CD4-positive, alpha-beta T cell treated with Interleukin-6 at 100 ng/mL for 8 hours (primary cell): ENCODE measurements at places on chromosomes 6 and 20.

- DNase-seq, result no peak
Observed at GRCh38 chr6:74070711-74071110, 374.7 kb downstream of the CD109 start.

DNA sequence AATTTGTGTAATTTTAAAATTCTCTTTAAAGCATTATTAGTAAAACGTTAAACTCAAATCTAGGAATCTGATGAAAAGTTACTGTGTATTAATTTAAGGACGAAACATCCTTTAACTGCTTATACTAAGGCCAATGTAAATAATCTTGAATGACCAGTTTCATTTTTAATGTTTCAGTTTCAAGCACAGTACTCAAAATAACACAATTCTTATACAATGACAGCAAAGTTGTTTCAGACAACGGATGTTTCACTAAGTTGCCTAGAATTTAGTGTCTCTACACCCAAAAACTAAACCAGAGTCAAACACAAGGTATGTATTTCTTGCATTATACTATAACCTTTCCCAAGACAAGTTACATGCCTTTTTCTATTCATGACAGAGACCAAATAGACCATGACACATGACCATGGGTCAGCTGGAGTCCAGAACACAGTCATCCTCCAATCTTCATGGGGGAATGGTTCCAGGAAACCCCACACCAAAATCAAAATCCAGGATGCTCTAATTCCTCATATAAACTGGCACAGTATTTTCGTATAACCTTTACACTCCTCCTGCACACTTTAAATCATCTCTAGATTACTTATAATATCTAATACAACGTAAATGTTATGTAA, 7.7 kb downstream of the PHIP start:
- DNase-seq, result no peak

GRCh38 chr6:52707963-52708680, 37.2 kb downstream of the TMEM14A start:
- no peak for DNase-seq

GRCh38 chr20:3767110-3767426, 485 bp downstream of the ADISSP start:
- DNase-seq, result no peak

DNA sequence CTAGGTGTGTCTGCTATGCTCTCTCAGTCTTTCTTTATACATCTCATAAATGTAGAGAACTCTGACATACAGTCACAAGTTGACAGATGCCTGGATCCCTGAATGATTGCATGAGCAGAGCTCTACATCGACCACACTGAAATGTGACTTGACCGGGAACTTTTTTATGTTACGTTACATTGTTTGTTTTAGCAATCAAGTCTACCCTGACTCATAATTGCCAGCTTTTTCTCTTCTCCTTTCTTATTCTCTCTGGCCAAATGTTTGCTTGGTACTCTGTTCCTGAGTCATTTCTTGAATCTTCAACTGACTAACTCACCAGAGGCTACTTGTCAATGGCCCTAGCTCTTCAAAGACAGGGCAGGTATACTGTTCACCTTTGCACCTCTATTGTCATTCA, 213.6 kb upstream of the DTNBP1 start:
- no peak for DNase-seq

DNA sequence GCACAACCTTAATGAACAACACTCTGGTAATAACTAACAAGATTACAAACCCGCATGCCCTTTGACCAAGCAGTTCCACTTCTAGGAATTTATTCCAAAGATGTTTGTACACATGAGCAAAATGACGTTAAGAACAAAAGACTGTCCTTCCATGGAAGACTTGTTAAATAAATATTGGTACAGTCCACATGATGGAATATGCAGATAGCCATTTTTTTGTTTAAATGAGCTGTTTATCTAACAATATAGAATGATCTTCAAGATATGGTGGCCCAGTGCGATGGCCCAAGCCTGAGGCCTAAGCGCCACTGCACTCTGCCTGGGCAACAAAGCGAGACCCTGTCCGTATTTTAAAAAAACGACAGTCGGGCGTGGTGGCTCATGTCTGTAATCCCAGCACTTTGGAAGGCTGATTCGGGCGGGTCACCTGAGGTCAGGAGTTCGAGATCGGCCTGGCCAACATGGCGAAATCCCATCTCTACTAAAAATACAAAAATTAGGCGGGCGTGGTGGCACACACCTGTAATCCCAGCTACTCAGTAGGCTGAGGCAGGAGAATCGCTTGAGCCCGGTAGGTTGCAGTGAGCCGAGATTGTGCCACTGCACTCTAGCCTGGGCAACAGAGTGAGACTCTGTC, 7.4 kb upstream of the AHCY start:
- no peak for DNase-seq

DNA sequence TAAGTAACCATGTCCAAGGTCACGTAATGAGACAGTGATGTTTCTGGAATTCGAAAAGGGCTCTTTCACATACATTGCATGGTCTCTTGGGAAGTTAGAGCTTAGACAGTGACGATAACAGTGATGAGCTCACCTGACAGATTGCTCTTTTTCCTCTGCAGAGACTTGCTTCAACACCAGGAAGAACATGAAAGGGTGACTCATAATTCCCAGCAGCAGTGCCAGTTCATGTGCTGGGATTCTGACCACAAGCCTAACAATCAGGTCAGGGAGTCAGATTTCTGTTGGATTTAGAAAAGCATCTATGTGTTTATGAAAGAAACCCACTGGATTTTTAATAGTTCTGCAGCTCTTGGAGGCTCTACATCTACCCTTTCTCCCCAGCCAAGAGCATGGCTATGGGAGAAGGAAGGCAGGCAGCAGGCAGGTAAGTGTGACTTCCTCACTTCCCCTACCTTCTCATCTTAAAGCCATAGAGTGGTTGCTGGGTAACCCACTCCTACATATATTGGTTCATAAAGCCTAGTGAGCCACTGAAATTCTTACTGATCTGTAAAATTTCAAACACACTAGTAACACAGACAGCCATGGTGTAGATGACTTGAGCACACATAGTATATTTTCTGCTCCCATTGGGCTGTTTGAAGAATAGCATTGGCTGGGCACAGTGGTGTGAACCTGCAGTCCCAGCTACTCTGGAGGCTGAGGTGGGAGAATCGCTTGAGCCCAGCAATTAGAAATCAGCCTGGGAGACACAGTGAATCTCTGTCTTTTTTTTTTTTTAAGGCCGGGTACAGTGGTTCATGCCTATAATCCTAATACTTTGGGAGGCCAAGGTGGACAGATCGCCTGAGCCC, 44.4 kb upstream of the LOC128125822 start:
- DNase-seq, result no peak

DNA sequence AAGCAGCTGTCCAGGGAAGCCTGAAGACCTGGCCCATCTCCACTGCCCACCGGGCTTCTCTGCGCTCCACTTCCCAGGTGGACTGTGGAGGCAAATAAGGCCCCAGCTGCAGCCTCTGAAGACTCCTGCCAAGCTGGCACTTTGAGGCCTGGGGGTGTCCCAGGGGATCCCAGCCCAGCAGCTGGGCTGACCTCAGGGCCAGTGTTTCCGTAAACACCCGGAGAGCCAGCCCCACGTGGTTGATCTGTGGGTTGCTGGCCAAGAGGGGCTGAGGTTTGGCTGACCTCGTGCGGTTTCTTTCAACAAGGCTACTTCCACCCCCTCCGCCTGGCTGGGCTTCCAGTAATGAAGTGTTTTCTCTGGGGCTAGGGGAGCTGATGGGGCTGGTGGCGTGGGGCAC, 12.4 kb upstream of the CCN5 start:
- DNase-seq, result no peak

DNA sequence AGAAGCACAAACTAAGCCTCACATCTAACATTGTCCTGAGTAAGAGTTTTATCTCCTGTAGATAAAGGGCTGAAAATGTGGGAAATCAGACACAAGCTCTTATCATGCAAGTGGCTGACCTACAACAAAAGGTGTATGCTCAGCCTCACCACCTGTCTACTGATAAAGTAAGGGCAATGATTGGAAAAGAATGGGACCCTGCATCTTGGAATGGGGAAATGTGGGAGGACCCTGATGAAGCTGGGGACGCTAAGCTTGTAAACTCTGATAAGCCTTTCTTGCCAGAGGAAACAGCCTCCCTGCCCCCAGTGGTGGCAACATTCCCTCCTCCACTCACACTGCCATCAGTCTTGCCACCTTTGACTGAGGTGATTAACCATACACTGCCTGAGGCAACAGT, 166.6 kb downstream of the KHDRBS2 start:
- no peak for DNase-seq

GRCh38 chr6:125956506-125957390, at the start of gene HINT3:
Gene HINT3 (plus strand): TSS chr6:125956770. CDS start chr6:125956978, 208 bp downstream.
- peak; percentile 95 for DNase-seq

DNA sequence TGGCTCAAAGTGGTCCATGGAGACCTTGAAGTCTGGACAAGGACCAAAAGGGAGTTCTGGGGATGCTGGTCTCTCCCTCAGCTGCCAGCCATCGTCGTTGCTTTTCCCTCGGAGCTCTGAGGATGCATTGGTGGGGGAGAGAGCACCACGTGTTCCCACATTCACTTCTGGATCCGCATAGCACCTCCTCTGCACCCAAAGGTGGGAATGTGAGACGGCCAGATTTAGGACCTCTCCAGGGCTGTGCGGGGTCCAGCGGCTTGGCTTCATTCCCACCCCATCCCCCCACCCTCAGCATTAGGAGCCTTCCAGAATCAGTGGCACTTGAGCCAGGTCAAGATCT, 1.1 kb downstream of the EPB41L1 start:
- no peak for DNase-seq

GRCh38 chr6:69098910-69099309, 463.8 kb downstream of the ADGRB3 start:
- DNase-seq, result no peak

GRCh38 chr6:86949771-86950170, 12.4 kb downstream of the HTR1E start:
- DNase-seq, result no peak

GRCh38 chr6:110528101-110528929, 51.9 kb upstream of the SLC22A16 start:
- DNase-seq, result peak; percentile 48

DNA sequence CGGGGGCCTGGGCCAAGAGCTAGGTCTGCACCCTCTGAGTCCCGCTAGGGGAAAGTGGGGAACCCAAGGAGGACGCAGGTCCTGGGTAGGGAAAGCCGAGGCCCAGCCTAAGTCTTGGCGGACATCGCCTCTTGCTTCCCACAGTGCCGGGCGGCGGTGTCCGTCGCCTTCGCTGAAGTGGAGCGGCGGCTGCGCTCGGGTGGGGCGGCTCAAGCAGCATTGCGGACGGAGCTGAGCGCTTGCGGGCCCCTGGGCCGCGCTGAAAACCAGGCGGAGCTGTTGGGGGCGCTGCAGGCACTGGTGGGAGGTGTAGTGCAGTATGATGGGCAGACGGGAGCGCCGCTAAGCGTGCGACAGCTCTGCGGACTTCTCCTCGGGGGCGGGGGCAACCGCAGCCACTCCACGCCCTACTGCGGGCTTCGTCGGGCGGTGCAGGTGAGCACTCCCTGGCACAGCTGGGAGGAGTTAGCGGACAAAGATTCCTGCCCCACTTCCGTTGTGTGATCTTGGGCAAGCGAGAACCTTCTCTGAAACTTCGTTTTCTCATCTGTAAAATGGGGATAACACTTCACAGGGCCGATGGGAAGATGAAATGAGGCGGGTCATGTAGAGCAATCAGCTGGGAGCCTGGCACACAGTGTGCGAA, 4.2 kb downstream of the PRSS16 start:
- DNase-seq, result peak; percentile 68

DNA sequence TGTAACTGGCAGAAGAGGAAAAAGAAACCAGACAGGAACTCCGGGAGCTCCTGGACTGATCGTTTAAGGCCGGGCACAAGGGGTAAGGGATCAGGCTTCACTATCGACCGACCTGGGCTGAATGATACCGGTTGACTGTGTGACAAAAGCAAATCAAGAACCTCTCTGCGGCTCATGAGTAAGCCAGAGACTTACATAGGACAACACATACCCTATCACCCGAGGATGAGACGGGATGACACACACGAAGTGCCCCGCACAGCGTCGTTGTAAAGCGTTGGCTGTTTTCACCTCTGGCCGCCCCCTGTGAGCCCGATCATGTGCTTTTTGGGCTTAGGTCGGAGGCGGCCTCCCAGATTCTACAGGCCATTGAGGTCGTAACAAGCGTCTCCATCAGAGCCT, 695 bp upstream of the TGIF2 start:
- peak; percentile 59 for DNase-seq

- DNase-seq, result no peak
Observed at GRCh38 chr6:36826520-36827227, 12.6 kb downstream of the CPNE5 start.

- no peak for DNase-seq
Observed at GRCh38 chr20:34949120-34949519, 6.5 kb downstream of the GSS start.

DNA sequence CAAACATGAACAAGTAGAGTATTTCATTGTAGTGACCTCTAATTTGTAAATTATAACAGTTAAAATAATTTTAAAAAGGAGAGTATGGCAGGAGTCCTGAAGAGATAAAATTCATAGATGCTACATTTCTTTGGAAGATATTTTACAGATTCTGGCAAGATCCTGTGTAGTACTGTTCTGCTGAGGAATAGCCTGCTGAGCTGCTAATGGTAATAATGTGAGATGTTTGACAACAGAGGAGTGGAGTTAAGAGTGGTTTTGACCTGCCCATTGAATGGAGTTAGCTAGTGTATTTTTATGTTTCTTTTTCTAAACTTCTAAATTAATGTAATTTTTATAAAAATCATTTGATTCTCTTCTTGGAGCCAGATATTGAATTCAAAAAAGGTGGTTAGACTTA, 11.8 kb downstream of the CLVS2 start:
- no peak for DNase-seq

- DNase-seq, result no peak
Observed at GRCh38 chr6:139847457-139847813, 473.0 kb upstream of the CITED2 start.

- no peak for DNase-seq
Observed at GRCh38 chr20:53493311-53493857, 100.3 kb downstream of the ZNF217 start.

- no peak for DNase-seq
Observed at GRCh38 chr6:37576336-37576737, 76.6 kb upstream of the CCDC167 start.

DNA sequence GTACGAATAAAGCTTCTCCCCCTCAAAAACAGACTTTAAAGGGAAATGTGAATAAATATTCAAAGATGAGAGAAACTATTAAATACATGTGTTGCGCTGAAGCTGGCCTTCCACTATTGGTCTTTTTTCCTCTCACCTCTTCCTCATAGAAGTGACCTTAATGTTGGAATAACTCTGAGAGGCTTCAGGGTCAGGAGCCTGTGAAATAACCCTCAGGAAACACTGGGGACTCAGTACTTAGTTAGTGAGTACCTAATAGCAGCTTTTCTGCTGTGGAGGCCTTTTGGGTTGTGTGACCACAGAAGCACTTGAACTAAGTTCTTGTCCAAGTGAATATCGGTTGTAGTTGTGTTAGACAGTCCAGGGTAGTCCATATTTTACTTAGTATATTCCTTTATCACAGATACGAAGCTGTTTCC, 799 bp upstream of the SHPRH start:
- DNase-seq, result no peak

GRCh38 chr6:143531720-143532499, 20.4 kb upstream of the FUCA2 start:
- DNase-seq, result no peak

- DNase-seq, result peak; percentile 8
Observed at GRCh38 chr6:37860226-37860839, 40.8 kb downstream of the ZFAND3 start.
